ENCODE measurements at places on chromosomes 4 and X.

DNA sequence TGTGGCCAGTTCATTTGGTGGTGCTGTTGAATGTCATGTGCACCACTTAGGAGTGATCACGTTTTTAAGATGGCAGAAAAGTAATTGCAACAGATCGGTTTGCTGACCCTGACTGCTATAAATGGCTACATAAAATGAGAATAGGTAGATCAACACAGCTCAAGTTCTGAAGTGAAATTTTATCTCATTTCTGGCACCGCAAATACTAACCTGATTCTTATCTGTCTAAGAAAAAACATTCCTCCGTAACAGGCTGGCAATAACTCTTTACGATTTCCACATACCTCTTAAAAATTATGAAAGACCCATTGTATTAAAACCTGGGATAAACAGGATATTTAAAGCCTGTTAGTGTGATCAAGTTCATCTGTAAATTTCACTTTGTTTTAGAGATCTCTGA lies 387.5 kb downstream of the PDGFC start:
- no peaks in the 10 kb centered on the region for H3K36me3 ChIP-seq
- no peak overlapping the region for H3K4me3 ChIP-seq
- DNase-seq = no peak

DNA sequence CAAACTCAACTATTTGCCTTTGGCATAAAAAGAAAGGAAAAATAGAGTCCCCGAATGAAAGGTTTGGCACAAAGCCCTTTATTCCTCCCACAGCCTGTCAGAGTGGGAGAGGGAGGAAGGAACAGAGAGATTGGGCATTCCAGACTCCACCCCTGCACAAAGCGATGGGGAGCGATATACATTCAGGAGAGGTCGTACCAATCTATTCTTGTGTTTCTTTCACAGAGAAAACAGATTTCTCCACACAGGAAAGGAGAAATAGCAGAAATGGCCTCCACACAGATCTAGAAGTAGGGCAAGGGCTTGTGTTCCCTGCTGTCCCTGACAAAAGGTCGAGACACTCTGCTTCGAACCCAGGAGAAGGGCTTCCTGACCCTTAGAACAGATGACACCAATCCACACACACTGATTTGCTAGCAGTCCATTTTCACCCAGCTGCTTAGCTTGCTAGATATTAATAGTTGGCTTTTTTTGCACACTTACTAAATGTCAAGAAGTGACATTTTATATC lies 197.4 kb downstream of the MAML3 start:
- no peak overlapping the region for H3K4me3 ChIP-seq
- no peak overlapping the region for H3K27ac ChIP-seq
- H3K27me3 ChIP-seq = peaks cover 3% of the 10 kb centered on the region

DNA sequence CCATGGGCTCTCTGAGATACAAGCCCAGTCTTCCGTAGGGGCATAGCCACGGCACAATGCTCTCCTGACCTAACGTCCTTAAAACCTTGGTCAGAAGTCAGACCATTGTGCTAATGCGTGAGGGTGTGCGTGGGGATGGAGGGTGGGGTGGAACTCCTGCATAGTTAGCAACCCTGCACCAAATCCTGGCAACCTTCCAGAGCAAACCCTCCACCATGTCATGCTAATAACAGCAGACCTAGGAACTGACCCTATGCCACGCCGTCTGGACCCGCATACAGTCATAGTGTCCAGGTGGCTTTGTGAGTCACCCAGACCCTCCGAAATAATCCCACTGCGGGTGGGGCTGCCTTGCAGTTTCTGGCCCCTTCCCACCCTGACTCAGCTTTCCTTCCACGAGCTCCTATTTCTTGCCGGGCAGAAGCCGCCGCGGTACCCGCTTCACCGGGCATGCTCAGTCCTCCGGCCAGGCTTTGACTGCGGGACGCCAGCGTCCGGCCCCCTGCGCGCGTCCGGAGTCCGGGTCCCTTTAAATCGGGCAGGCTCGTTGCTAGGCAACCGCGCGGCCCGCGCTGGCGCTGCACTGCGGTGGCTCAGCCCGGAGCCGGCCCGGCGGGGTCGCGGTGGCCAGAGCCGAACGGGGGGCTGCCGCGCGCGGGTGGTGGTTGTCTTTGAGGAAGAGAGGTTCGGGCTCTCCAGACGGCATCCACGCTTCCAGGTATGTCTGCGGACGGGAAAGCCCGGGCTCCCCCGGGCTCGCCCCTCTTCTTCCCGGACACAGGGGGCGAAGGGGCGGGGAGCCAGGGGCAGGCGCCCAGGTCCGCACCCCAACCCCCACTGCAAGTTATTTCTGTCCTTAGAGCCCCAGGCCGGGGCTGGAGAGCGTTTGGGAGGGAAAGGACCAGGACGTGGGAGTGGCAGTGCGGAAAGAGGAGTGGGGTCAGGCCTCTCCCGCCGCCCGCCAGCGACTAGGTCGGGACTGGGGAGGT lies at the start of gene CCDC160:
Gene CCDC160, plus strand, starts transcription at position 557 of the 989 bp plus-strand sequence. CDS start 7,619 bp downstream, outside the sequence.
- H3K27me3 ChIP-seq = peaks cover 13% of the 10 kb centered on the region
- peak; percentile 8 for DNase-seq
- no peaks in the 10 kb centered on the region for H3K36me3 ChIP-seq
- no peak within 1 kb of the TSS for H3K27ac ChIP-seq
- H3K4me1 ChIP-seq = peaks cover 2% of the 10 kb centered on the region

DNA sequence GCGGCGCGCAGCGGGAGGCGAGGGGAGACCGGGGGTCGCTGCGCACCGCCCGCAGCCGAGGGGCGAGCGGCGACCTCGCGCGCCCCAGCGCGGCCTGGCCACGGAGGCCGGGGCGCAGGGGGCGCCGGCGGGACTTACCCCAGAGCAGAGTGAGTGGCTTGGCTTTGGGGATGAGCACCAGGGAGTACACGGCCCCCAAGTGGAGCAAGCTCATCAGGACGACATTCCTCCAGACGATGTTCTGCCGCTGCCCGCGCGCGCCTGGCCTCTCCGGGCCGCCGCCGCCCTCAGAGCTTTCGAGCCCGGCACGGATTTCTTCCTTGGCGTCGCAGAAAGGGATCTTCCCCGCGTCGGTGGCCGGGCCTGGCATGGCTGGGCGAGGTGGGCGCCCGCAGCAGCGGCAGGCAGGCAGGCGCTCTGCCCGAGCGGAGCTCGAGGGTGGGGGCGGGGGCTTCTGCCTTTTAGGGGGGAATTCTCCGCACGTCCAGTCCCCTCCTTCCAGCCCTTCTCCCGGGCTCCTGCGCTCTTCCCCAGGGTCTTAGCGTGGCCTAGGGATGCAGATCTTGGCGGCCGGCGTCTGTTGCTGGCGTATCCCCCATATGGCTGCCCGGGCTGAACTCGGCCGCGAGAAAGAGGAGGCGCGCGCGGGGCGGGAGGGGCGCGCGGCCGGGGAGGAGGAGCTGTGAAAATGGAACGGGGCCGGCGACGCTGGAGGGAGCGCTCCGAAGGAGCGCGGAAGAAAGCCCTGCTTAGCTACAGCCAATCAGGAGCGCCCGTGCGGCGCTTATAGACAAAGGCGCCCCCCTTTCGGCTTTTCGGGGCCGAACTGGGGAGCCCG lies at the start of gene SCD5:
Gene SCD5, minus strand, starts transcription at position 629 of the 838 bp plus-strand sequence. Its CDS starts 259 bp downstream, at position 370.
- H3K4me3 ChIP-seq = peak within 1 kb of the TSS; percentile 74
- H3K36me3 ChIP-seq = no peaks in the 10 kb centered on the region
- H3K27ac ChIP-seq = no peak within 1 kb of the TSS
- peaks cover 45% of the 10 kb centered on the region for H3K27me3 ChIP-seq

- H3K36me3 ChIP-seq = no peaks in the 10 kb centered on the region
- no peak for DNase-seq
Measured at GRCh38 chr4:140813804-140814203, 57.6 kb upstream of the TBC1D9 start.

- peaks cover 1% of the 10 kb centered on the region for H3K36me3 ChIP-seq
- peaks cover 6% of the 10 kb centered on the region for H3K4me1 ChIP-seq
- no peak for DNase-seq
- H3K4me3 ChIP-seq = no peak overlapping the region
Measured at GRCh38 chrX:44072631-44073030, 99.4 kb upstream of the NDP start.

- H3K4me1 ChIP-seq = no peaks in the 10 kb centered on the region
- H3K36me3 ChIP-seq = no peaks in the 10 kb centered on the region
- H3K4me3 ChIP-seq = no peak overlapping the region
Measured at GRCh38 chrX:111886678-111887077, 10.7 kb downstream of the TRPC5OS start.

DNA sequence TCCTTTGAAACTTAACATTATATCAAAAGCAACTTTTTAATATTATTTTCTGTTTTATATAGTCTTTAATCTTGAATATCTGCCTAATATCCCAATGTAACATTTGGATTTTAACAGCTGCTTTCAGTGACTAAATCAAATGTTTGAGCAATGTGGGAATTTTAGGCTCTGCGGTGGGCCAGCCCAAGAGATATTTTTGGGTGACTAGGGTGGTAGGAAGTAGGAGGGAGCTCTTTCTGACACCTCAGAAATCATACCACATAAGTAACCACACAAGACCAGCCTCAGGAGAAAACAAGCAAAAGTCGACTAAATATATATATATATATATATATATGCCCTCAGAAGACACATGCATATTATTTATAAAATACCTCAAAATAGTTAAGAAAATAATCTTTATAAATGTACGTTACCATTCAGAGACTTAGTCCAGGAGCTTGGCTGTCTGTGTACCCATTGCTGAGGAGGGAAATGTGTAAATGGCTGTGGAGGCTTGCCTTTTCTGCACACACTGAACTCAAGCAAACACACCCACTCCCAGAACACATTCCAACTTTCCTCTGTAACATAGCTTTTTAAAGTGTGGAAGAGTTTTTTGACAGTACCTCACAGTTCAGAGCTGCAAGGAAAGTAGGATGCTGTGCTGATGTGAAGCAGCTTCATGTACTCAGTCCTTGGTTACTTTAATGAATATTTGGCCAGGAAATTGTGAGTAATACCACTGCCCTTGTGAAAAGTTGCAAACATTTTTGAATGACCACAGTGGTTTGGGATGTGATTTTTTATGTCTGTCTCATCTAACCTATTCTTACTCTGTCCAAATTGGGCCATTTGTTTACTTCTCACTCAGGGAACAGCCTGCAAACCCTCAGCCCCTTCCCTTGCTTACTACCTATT lies at the start of gene RTL3:
Gene RTL3, minus strand, starts transcription at position 484 of the 900 bp plus-strand sequence. CDS start 908 bp downstream, outside the sequence.
- peaks cover 16% of the 10 kb centered on the region for H3K4me1 ChIP-seq
- DNase-seq = no peak
- H3K27ac ChIP-seq = no peak within 1 kb of the TSS
- H3K4me3 ChIP-seq = no peak within 1 kb of the TSS
- H3K27me3 ChIP-seq = no peaks in the 10 kb centered on the region
- no peaks in the 10 kb centered on the region for H3K36me3 ChIP-seq

DNA sequence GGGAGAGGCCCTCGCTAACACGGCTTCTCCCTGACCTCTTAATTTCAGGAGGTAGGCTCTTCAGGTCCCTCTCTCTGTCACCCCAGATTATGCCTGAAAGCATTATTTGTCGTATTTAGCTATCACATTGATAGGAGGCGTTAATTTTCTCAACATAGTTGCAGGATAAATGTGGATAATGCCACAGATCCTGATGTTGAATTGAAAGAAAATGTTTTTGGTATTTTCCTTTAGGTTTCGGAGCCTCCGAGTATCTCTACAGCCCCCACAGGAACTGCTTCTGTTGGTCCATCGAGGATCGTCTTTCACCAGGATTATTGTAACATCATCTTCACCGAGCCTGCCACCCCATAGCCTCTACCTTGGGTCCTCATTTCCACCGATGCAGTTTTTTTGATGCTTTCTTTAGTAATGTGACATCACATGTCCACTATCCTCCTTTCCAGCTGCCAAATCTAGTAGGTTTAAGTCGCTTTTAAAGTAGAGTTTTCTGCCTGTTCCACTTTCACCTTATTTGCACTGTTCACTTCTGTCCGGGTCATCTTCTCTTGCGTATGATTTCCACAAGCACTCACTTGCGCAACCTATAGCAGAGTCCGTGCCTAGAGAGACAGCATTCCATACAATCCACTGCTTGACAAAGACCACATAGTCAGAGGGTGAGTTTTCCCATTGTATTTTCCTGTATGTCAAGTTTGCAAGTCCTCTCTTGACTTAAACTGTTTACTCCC lies 665 bp downstream of the TIGD2 start:
- peaks cover 20% of the 10 kb centered on the region for H3K36me3 ChIP-seq
- H3K27ac ChIP-seq = peak overlapping the region; percentile 10
- peaks cover 21% of the 10 kb centered on the region for H3K27me3 ChIP-seq
- peak overlapping the region; percentile 76 for H3K4me3 ChIP-seq
- H3K4me1 ChIP-seq = peaks cover 30% of the 10 kb centered on the region

GRCh38 chr4:145251391-145251790 lies 71.0 kb upstream of the OTUD4 start:
- H3K36me3 ChIP-seq = no peaks in the 10 kb centered on the region
- H3K4me3 ChIP-seq = no peak overlapping the region
- DNase-seq = no peak
- H3K4me1 ChIP-seq = no peaks in the 10 kb centered on the region
- H3K27ac ChIP-seq = no peak overlapping the region
- peaks cover 7% of the 10 kb centered on the region for H3K27me3 ChIP-seq

GRCh38 chrX:146363919-146364318 lies 445.7 kb upstream of the CXorf51B start:
- H3K27me3 ChIP-seq = no peaks in the 10 kb centered on the region
- no peaks in the 10 kb centered on the region for H3K36me3 ChIP-seq
- H3K4me1 ChIP-seq = no peaks in the 10 kb centered on the region
- H3K27ac ChIP-seq = no peak overlapping the region
- H3K4me3 ChIP-seq = no peak overlapping the region

DNA sequence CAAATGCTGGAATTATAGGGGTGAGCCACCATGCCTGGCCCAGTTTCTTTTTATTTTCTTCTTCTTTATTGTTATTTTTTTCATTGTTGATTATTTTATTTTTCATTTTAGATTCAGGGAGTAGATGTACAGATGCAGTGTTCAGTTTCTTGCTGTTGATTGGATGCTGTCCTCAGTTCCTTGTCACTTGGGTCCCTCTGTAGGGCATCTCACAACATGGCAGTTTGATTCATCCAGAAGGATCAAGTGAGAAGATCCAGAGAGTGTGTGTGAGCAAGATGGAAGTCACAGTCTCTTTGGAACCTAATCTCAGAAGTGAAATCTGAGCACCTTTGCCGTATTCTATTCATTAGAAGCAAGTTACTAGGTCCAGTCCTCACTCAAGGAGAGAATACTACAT lies 20.9 kb downstream of the HMGB3 start:
- H3K4me1 ChIP-seq = no peaks in the 10 kb centered on the region
- H3K4me3 ChIP-seq = no peak overlapping the region
- no peak for DNase-seq
- H3K27me3 ChIP-seq = no peaks in the 10 kb centered on the region
- no peak overlapping the region for H3K27ac ChIP-seq

GRCh38 chr4:122584519-122584918 lies 36.3 kb downstream of the IL21 start:
- no peak overlapping the region for H3K4me3 ChIP-seq
- no peaks in the 10 kb centered on the region for H3K36me3 ChIP-seq
- H3K4me1 ChIP-seq = peaks cover 31% of the 10 kb centered on the region
- peak overlapping the region; percentile 79 for H3K27ac ChIP-seq
- DNase-seq = no peak
- H3K27me3 ChIP-seq = no peaks in the 10 kb centered on the region
